NT2/D1 (cell line): ENCODE measurements at places on chromosomes 4 and X.

- no peak for DNase-seq
Observed at GRCh38 chr4:115396034-115396433, 282.6 kb upstream of the NDST4 start.

- peak; percentile 11 for DNase-seq
Observed at GRCh38 chr4:94332983-94333590, 9.5 kb downstream of the HPGDS start.

- no peak for DNase-seq
Observed at GRCh38 chr4:127261476-127261875, 371.3 kb upstream of the INTU start.

DNA sequence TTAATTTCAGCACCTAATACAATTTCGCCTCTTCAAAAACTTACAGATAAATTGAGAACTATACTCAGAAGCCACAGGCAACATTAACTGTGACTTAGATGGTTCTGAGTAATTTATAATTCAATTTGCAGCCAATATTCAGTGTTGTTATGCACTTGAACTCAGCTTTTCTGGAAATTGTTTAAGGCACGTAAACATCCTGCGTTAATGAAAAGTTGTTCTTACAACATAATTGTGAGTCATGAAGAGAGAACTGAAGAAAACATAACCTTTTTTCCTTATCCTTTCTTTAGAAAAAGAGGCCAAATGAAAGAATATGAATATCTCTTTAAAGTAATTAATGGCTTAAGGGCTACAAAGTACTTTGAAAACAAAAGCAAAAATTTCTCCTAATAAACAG is 16.6 kb upstream of the H2AZ1 start:
- no peak for DNase-seq

DNA sequence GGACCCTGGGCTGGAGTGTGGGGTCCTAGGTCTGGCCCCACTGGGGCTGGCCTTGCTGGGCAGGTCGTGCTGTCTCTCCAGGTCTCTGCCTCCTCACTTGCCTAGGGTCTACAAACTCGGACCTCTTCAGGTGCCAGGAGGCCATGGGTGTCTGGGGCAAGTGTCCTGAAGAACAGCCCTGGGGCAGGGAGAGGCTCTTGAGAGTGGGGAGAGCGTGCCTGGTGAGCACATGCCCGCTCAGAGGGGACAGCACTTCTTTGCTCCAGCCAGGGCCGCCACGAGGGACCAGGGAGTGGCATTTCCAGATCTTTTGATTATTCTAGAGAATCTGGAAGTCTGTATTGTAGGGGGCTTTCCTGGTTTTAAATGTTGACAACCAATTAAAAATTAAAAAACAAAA is 63.7 kb downstream of the SORCS2 start:
- no peak for DNase-seq

DNA sequence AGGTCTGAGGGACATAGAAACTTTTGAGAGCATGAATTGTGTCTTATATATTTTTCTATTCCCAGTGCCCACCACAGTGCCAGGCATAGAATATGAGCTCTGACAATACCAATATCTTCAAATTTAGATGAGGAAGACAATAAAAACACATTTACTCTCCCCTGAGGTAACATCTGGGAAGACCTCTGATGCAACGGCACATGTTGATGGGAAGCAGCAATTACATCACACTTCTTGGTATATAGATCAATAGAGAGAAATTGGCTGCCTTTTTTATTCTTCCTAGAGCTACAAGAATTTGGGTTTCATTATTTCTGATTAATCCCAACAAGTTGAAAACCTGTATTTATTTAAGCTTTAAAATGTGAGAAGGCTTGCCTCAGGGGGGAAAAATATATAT is 67.4 kb upstream of the SMAD1 start:
- DNase-seq = no peak

GRCh38 chrX:1330605-1331004 is 6.0 kb upstream of the IL3RA start:
- DNase-seq = no peak

DNA sequence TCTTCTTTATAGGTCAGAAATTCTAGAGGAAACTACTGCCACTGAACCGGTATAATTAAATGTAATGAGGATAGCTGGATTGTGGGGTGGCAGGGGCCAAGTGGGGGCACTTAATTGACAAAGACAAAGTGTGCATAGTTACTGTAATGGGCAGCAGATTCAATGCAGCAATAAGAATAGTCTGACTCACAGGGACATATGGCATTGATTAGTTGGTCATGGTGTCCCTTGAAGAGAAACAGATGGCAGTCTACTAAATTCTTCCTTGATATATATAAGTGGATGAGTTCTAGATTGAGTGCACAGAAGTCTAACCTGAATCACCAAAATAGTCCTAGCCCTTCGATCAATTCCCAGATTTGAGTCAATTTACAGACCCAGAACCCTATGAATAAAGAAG is 31.6 kb downstream of the ETDC start:
- DNase-seq = no peak

DNA sequence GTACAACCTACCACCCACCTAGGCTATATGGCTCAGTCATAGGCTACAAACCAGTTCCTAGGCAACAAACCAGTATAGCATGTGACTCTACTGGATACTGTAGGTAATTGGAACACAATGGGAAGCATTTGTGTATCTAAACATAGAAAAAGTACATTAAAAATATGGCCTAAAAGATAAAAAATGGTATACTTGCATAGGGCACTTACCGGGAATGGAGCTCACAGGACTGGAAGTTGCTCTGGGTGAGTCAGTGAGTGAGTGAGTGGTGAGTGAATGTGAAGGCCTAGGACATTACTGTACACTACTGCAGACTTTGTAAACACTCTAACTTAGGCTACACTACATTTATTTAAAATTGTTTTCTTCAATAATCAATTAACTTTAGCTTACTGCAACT is 139.2 kb upstream of the RBPJ start:
- DNase-seq = no peak

DNA sequence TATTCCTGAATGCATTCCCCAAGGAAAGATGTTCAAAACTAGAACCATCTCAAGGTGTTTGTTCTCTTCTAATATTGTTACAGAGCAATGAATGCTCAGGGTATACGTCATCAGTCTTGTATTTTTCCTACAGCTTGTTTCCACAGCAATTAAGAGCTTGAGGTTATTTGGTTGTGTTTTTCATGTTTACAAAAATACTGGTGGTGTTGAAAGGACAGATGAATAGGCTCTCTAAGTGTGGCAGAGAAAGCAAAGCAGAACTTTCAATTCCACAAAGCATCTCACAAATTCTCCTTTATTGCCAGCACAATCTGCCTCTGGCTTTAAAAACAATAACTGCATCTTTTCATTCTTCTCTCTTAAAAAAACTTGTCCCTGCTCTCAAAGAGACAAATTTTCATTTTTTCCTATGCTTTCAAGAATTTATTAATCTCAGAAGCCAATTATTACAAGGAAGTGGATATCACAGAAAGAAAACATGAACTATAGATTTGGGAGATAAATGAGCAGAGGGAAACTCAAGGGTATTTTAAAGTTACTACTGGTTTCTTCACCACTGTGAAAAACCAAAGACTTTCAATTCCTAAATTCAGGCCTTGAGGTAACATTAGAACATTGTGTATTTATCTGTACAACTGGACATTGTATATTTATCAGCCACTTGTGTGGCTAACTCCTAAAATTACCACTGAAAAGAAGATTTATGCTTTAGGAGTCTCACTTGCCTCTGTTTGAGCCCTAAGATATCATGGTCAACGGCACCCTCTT is 49.2 kb downstream of the DDX53 start:
- DNase-seq = no peak

DNA sequence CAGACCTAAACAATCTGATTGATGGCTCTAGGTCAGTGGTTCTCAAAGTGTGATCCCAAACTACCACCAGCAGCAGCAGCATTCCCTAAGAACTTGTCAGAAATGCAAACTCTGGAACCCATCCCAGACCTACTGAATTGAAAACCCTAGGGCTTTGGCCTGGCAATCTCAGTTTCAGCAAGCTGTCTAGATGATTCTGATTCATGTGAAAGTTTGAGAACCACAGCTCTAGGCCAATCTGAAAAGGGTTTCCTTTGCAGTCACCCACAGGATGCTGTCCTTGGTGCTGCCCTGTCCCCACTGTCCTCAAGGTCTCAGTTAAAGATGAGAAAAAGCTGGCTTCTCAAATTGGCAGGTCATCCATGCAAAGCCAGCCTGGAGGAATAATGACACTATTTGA is 34.8 kb downstream of the SMPX start:
- no peak for DNase-seq

DNA sequence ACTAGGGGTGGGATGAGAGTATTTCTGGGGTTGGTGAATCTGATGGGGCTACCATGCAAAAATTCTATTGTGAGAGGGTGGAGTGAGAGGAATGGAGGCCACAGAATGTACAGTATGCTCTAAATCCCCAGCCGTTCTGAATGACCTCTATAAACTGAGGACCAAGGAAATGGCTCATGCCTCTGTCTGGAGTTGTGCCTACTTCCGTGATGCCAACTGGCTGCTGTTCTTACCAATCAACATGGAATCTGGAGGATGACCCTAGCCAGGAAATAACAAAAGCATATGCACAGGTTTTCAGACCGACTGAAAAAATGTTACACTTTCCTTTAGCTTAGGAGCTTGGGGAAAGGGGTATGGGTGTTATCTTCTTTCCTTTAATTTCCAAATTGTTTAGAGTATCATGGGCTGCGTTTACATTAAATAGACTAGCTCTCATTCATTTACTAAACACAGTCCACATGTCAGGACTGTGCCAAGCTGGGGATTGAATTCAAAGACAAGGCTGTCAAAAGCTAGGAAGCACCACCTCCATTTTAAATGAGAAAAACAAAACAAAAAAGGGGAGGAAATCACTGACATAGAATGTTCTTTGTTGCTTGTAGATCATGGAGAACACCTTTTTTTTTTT is 20.2 kb upstream of the CCKAR start:
- no peak for DNase-seq

DNA sequence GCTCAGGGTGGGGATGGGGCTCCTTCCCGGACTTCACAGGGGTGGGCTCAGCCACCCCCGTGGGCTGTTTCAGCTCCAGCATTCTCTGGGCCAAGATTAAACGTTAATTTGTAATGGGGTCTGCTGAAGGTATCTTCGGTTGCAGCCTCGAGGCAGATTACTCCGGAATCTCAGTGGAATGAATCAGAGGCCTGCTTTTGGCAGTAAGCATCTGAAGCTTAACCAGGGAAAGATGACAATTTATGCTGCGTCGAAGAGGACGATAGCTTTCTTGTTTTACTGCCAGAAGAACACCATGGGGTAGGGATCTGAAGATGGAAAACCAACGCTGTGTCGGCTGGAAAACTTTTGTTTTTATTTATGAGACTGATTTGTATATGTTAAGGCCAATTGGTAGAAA is 129.2 kb upstream of the MSX1 start:
- DNase-seq = no peak
